ENCODE measurements at places on chromosomes 3 and 15.

DNA sequence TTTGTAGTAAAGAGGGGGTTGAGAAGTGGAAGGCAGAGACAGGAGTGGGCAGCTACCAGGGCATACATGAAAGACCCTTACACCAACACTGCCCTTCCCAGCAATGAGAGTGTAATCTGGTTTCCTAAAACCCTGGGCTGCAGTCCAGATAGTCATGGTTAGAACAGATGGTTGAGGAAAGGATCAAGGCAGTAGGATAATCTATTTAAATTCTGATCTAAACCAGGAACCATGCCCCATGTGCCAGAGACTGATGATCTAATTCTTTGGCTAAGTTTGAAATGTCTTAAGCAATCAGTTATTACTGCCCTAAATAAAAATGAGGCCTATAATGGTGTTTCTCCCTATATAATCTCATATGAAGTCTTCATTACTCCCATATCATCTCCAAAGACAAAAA, 59.6 kb downstream of the PRTG start:
- peak; percentile 77 for DNase-seq
- H3K4me3 ChIP-seq = no peak overlapping the region
- no peaks in the 10 kb centered on the region for H3K4me1 ChIP-seq

DNA sequence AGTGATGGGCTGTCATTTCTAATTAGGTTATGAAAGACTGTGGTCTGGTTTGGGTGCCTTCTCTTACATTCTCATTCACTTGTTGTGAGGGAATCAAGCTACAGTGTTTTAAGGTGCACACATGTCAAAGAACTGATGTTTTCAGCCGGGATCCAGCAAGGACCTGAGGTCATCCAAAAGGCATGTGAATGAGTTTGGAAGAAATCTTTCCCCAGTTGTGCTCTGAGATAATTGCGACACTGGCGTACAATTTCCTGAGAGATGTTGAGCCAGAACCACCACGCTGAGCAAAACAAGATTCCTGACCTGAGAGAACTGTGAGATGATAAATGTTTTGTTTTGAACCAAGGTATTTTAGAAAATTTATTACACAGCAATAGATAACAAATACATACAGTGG, 295.3 kb upstream of the SLITRK3 start:
- H3K27ac ChIP-seq = no peak overlapping the region
- DNase-seq = peak; percentile 8
- no peaks in the 10 kb centered on the region for H3K27me3 ChIP-seq
- H3K36me3 ChIP-seq = no peaks in the 10 kb centered on the region
- no peaks in the 10 kb centered on the region for H3K4me1 ChIP-seq

DNA sequence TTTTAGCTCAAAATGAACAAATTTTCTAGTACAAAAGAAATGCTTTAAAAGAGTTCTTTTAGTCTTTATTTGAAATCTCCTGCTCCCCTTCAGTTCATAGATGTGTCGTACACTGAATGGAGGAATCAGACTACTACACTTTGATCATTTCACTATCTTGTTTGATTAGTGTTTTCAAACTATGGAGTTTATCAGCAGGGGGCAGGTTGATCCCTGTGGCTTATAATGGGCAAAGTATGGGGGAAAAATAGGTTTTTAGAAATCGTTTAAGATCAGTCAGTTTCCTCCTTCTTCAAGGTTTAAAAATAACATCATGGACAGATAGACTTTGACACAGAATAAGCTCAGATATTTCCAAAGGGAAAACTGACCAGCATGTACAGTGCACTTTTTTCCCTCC, 701.7 kb downstream of the CADM2 start:
- no peaks in the 10 kb centered on the region for H3K27me3 ChIP-seq
- H3K4me1 ChIP-seq = no peaks in the 10 kb centered on the region
- no peak overlapping the region for H3K27ac ChIP-seq
- no peak overlapping the region for H3K4me3 ChIP-seq
- H3K36me3 ChIP-seq = no peaks in the 10 kb centered on the region

DNA sequence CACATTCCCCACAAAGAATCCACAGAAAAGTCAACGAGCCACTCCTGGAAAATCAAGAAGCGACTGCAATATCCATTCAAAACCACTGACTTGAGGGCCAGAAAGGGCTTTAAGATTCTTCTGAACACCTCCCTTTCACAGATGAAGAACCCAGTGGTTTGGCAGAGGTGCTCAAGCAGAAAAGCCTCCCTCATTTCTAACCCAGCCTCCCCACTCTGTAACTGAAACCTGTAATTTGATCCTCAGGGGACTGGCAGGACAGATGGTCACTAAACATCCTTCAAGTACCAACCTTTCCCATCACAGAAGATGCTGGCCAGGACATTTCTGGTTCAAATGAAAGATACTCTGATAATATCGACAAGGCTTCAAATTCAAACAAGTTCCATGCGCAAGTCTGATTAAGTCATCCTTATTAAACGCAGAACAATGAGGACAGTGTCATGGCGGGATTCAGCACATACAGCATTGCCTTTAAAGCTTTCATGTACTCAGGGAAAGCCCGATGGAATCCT, 5.5 kb downstream of the SEMA5B start:
- H3K4me3 ChIP-seq = no peak overlapping the region
- no peaks in the 10 kb centered on the region for H3K36me3 ChIP-seq
- peaks cover 54% of the 10 kb centered on the region for H3K27me3 ChIP-seq
- DNase-seq = no peak
- H3K27ac ChIP-seq = no peak overlapping the region

GRCh38 chr15:89377842-89378295, 43.2 kb upstream of the POLG start:
- no peak overlapping the region for H3K4me3 ChIP-seq
- no peak for DNase-seq
- H3K4me1 ChIP-seq = no peaks in the 10 kb centered on the region
- peaks cover 62% of the 10 kb centered on the region for H3K27me3 ChIP-seq

DNA sequence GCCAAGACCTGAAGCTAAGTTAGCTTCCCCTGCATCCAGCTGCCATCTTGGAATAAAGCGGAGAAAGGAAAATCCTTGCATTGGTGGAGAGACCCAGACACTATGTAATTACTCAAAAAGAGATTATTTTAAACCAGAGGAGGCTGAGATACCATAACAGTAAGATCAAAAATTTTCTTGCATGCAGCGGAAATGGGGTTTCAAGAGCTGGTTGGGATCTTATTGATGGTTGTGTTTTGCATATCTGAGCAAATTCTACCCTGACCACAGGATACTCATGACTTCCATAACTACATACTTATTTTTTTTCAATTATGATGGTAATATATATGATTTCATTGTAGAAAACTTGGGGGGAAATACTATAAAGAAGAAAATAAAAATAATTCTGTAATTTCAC, 17.5 kb downstream of the TMEM158 start:
- H3K4me3 ChIP-seq = no peak overlapping the region
- H3K4me1 ChIP-seq = peaks cover 9% of the 10 kb centered on the region
- no peaks in the 10 kb centered on the region for H3K36me3 ChIP-seq
- DNase-seq = no peak
- no peak overlapping the region for H3K27ac ChIP-seq
